ENCODE measurements at places on chromosomes 13 and 19.

DNA sequence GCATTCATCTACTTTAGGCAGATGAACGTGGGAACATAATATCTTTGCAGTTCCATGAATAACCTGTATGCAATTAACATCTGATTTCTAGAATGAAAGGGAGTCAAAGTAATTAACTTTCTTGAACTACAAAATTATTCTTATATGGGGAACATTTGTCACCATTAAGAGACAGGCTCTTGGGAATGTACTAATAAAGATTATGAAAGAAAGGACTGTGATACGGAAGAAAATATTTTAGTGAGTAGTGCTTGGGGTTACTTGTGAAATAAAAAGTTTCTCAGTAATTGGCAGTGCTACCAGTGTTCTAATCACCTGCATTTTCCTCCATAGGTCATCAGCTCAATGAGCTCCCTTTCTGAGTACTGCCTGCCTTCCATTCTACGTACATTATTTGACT, 85.4 kb downstream of the FRY start:
- no peak for DNase-seq

DNA sequence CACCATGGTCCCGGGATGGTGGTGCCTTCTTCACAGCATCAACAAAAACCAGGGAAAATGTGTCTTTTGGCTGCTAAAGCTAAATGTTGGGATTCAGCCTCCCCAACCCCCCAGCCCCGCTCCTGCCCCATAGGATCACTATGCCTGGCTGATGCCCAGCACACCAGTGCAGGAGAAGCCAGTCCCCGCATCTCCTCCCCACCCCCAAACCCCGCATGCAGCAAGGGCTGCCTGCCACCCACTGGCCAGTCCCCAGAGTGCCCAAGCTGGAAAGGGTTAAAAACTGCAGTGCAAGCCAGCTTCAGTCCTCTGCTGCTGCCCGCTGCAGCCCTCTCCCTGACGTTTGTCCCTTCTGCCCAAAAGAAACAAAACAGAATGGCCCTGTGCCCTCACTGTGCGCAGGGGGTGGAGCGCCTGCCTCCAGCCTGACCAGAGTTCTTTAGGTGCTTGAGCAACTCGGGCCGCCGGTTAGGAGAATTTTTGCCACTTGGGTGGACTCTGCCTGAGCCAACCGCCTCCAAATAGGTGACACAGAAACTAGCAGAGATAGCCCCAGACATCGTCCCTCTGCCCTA, 3.7 kb downstream of the CALM3 start:
- peak; percentile 1 for DNase-seq

GRCh38 chr19:50673118-50673517, 23.9 kb downstream of the C19orf81 start:
- DNase-seq = no peak

GRCh38 chr13:113117911-113118260, 4.7 kb upstream of the F10 start:
- DNase-seq = no peak

- no peak for DNase-seq
Measured at GRCh38 chr13:86108334-86108733, 309.1 kb upstream of the SLITRK6 start.

GRCh38 chr19:46124638-46125115, at the start of gene IGFL3:
IGFL3 (minus strand) TSS chr19:46124688; CDS start chr19:46124649, 39 bp downstream.
- no peak for DNase-seq

GRCh38 chr13:21435687-21436151, 23.4 kb downstream of the ZDHHC20 start:
- peak; percentile 75 for DNase-seq

DNA sequence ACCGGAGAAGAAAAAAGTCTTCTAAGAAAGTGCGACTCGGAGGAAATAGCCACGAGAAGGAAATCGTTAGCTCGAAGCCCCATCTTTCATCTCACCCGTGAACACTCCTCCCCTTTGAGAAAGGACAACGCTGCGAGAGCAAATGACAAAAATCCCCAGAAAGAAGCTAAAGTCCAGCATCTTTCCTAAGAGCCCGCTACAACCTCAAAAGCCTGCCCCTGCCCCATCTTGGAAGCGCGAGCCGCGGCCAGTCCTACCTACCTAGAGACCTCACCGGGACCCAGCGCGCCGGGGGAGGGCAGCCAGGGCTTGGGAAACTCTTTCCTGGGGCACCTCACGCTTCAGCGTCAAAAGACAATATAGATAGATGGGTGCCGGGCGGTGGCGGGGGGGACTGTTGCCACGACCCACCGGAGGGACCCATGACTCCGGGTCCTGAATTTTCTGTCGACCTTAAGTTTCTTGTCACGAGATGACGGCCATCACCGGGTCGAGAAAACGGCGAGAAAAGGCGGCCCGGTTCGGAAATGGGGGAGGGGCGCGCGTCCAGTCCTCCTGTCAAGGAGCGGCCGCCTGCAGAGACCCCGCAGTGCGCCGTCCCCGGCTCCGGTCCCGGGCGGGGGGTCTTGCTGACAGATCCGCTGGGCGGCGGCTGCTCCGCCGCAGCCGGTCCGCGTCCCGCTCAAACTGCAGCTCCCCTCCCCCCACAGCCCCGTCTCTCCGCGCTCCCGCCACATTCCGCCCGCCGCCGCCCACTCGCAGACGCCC, 65.9 kb downstream of the KCNRG start:
- peak; percentile 63 for DNase-seq

- no peak for DNase-seq
Measured at GRCh38 chr19:33300894-33301143, 1.5 kb downstream of the CEBPA start.

DNA sequence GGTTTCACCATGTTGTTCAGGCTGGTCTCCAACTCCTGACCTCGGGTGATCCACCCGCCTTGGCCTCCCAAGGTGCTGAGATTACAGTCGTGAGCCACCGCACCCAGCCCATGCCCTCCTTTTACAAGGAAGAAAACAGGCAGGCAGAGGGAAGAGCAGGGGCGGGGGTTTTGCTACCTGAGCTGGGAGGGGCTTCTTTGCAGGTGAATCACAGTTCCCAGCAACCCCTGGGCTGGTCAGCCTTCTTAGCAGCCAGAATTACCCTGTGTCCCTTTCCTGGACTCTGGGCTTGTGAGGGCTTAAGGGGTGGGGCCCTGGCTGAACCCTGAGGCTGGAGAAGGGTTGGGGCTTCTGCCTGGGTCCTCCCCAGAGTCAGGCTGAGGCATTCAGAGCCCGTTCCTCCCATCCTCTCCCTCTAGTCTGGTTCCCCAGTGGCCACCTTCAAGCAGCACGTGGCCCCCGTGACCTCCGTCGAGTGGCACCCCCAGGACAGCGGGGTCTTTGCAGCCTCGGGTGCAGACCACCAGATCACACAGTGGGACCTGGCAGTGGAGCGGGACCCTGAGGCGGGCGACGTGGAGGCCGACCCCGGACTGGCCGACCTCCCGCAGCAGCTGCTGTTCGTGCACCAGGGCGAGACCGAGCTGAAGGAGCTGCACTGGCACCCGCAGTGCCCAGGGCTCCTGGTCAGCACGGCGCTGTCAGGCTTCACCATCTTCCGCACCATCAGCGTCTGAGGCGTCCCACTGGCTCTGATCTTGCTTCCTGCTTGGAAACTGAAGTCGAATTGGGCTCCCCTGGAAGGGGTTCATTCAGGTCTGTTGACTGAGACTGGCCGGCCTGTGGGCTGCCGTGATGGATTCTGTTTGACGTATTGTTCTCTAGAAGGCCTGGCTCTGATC, 2.8 kb upstream of the KCNJ14 start:
- no peak for DNase-seq

DNA sequence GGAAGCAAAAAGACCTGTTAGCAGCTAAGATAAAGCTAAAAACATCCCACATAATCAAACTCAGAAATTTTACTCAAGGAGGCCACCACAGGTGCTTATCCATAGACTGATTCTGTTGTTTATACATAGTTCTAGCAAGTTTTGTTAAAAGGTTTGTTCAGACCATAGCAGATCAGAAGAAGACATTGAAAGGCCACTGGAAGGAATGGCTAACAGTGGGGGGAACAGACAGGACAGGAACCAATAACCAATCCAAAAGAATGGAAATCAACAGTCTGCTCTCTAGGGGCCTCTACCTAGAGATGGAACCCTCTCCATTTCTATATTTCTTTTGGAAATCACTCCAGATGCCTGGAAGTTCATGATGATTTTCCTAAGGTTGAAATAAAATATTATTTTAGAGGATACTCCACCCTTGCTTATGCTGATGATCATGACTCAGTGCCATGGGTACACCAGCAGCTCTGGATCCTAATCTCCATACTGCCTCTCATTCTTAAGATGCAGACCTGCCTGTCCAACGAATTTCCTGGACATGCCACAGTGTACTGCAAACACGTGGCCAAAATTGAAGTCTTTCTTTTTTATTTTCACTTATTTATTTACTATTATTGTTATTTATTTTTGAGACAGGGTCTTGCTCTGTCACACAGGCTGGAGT, 260.0 kb downstream of the MYO16 start:
- no peak for DNase-seq

DNA sequence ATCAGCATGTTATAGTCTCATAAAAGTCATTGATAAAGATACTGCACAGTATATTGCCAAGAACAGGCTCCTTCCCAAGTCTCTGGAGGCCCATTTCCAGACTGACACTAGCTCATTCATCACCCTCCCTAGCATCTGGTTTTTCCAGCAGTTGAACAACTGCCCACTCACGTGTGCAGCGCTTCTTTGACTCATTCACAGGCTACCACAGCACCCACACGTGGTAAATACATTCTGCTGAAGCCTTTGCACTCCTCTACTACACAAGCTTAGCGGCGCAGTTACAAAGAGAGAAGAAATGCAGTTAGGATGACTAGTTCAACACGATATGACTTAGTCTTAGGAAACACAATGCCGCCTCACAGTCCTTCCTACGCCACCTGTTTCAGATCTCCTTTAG, 87.7 kb downstream of the DOCK9 start:
- DNase-seq = peak; percentile 25

GRCh38 chr19:3790941-3791340, 4.8 kb upstream of the MATK start:
- DNase-seq = no peak

DNA sequence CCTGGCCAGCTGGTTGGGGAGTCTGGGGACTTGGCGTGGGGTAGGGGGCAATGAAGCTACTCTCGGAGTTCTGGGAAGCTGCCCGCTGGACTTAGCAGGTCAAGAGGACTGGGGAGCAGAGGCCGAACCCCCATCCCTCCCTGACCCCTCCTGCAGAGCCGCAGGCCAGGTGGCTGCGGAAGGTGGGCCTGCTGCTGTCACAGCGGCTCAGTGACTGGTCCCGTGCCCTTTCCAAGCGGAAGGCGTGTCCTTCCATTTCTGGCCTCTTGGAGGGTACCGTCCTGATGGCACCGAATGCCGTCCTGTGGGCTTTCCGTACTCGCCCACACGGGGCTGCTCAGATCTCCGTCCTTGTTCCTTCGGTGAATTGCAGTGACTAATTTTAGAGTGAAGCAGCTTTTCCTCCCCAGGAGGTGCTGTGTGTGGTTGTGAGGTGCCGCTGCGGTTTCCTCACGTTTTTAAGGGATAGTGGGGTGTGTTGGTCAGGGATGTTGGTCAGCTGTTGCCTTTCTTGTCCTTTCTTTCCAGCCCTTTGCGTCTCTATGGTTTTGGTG, 20.8 kb downstream of the DOT1L start:
- DNase-seq = no peak

GRCh38 chr13:97341135-97341534, 92.8 kb upstream of the RAP2A start:
- DNase-seq = no peak

DNA sequence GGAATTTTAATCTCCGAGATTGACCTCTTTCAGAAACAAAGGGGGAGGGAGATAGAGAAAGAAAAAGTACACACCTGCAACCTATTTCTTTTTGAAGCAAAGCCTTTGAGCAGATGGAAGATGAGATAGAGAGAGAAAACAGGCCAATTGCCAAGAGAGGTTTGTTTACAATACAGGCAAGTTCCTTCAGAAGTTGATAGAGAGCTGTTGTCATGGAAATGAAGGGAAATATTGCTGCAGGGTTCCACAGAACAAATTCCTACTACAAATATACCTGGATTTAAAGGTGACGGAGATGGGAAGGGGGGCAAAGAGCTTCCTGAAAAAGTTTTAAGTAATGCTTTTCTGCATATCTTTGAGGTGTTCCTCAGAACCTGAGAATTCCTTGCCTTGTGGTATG, 388.4 kb downstream of the NDFIP2 start:
- DNase-seq = no peak

GRCh38 chr13:105936816-105937215, 598.6 kb downstream of the EFNB2 start:
- DNase-seq = no peak

GRCh38 chr19:49558591-49558990, 21.8 kb downstream of the NOSIP start:
- no peak for DNase-seq

GRCh38 chr13:40390401-40390916, 276.0 kb downstream of the FOXO1 start:
- no peak for DNase-seq

DNA sequence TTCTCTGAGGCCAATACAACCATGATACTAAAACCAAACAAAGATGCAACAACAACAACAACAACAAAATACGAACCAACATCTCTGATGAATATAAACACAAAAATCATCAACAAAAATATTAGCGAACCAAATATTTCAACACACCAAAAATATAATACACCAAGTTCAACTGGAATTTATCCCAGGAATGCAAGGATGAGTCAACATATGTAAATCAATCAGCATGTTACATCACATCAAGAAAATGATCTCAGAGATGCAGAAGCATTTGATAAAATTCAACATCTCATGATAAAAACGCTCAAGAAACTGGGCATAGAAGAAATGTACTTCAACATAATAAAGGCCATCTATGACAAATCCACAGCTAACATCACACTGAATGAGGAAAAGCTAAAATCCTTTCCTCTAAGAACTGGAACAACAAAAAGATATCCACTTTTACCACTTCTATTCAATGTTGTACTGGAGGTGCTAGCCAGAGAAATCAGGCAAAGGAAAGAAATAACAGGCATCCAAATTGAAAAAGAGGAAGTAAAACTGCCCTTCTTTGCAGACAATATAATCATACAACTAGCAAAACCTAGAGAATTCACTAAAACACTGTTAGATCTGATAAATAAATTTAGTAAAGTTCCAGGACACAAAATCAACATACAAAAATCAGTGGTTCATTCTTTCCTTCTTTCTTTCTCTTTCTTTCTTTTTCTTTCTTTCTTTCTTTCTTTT, 2448.7 kb upstream of the PCDH20 start:
- no peak for DNase-seq

GRCh38 chr13:51682686-51683085, 98.4 kb downstream of the WDFY2 start:
- DNase-seq = no peak

- no peak for DNase-seq
Measured at GRCh38 chr19:10637894-10638293, 12.5 kb downstream of the SLC44A2 start.

GRCh38 chr13:23421596-23421995, 11.9 kb downstream of the SACS start:
- no peak for DNase-seq

- DNase-seq = no peak
Measured at GRCh38 chr13:94218951-94219350, 260.5 kb downstream of the DCT start.

Measured in activated CD4-positive, alpha-beta memory T cell treated with anti-CD3 and anti-CD28 coated beads, Interleukin-2, amount 10 ng/mL, durations not matched to agents 7 days and 5 days (primary cell).